Smooth muscle cell of the umbilical artery (primary cell): ENCODE measurements at places on chromosomes 16 and 17. TPM values are rescaled to one million over a fixed set of nuclear protein-coding genes. Genes with fewer than 3 reads are reported as not detected.

ITFG1 gene
- total RNA-seq: 140 and 185 TPM in 2 replicates

CMIP gene
- 36.2 and 41.0 TPM in 2 replicates for total RNA-seq

CCNF gene
- total RNA-seq: 4.2 and 12.5 TPM in 2 replicates

GP2 gene
- total RNA-seq: not detected in 2 replicates

ITGAD gene
- not detected in 2 replicates for total RNA-seq

NEURL4 gene
- 20.8 and 24.0 TPM in 2 replicates for total RNA-seq

ENPP7 gene
- total RNA-seq: not detected in 2 replicates

MT1E gene
- 51.1 and 79.6 TPM in 2 replicates for total RNA-seq

TPSAB1 gene
- not detected in 2 replicates for total RNA-seq

KRT36 gene
- total RNA-seq: not detected in 2 replicates

CX3CL1 gene
- under 0.01 and 0.18 TPM in 2 replicates for total RNA-seq

GLIS2 gene
- total RNA-seq: 3.3 and 5.3 TPM in 2 replicates

GAST gene
- total RNA-seq: not detected in 2 replicates

COX6A2 gene
- total RNA-seq: not detected in 2 replicates

DHRS7C gene
- total RNA-seq: not detected in 2 replicates

LDAF1 gene
- 54.5 and 58.5 TPM in 2 replicates for total RNA-seq

PYY gene
- total RNA-seq: 0.09 TPM in 1 of 2 replicates, not detected in the other

TBC1D3 gene
- total RNA-seq: not detected in 2 replicates

SPN gene
- total RNA-seq: not detected in 2 replicates

ACSM2A gene
- total RNA-seq: not detected in 2 replicates

GSDMA gene
- total RNA-seq: not detected in 2 replicates

DERL2 gene
- 35.6 and 38.0 TPM in 2 replicates for total RNA-seq

TNK1 gene
- total RNA-seq: 0.09 and 1.2 TPM in 2 replicates

SLC22A31 gene
- total RNA-seq: 0.18 and 8.6 TPM in 2 replicates

KCNG4 gene
- total RNA-seq: not detected in 2 replicates

SRRM2 gene
- 48.4 and 103 TPM in 2 replicates for total RNA-seq

CPNE7 gene
- 14.8 and 27.5 TPM in 2 replicates for total RNA-seq

SAMD14 gene
- total RNA-seq: 5.3 and 6.6 TPM in 2 replicates

MRM1 gene
- total RNA-seq: 7.2 and 7.4 TPM in 2 replicates

CD79B gene
- not detected in 2 replicates for total RNA-seq

LRRC59 gene
- total RNA-seq: 157 and 297 TPM in 2 replicates
